ENCODE measurements at places on chromosomes 1 and 21.

GRCh38 chr1:14486401-14487201 lies 111.9 kb upstream of the KAZN start:
- no peak for DNase-seq

DNA sequence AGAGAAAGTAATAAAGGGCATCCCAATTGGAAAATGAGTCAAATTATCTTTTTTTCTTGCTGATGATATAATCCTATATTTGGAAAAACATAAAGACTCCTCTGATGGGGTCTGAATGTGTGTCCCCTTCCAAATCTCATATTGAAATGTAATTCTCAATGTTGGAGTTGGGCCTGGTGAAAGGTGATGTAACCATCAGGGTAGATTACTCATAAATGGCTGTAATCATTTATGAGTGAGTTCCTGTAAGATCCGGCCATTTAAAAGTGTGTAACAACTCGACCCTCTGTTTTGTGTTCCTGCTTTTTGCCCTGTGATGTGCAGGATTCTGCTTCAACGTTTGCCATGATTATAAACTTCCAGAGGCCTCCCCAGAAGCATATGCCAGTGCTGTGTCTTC lies 44.3 kb upstream of the MAP1LC3C start:
- DNase-seq = no peak

DNA sequence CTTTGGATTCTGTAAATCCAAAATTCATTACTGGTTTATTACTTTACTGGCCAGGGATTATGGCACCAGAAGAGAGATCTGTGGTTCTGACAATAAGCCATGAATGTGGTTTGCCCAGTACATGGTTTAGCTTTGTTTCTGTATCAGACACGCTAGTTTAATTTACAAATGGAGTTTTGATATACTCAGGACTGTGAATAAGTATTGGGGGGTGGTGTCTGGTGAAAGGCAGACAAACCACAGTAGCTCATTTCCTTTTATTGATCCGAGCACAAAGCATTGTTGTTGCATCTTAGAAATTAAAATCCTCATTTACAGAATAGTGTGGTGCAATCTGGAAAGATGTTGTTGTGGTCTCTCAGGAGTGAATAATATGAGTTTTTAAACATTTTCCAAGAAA lies 96.0 kb downstream of the ST6GALNAC3 start:
- no peak for DNase-seq

DNA sequence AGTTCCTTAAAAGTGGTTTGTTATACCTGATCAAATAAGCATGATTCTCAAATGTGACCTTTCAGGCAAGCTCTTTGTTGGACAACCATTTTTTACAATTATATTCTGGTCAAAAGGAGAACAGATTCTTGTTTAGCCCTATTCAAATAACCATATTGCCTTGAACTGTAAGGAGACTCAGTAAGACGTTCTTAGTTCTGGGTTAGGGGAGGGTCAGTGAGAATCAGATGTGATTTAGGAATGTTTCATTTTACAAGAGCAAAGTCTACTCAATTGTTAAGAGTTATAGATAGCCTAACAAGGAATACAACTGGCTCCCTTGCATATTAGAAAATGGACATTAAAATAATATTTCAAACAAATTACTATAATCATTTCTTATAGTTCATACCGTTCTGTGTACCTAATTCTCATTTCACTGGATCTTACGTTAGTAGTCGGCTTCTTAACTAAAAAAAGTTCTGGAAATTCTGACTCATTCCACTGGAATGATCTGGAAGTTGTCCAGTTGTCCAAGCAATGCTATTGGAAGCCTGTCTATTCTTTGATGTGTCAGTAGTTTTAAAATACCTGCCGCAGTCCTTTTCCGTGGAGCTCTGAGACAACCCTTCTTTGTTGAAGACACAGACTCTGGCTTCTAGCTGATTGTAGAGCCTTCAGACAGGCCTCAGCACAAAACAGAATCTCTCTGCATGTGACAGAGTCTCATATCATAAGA lies 88.8 kb downstream of the MAST2 start:
- DNase-seq = no peak

GRCh38 chr1:145886390-145886789 lies 724 bp upstream of the ANKRD35 start:
- no peak for DNase-seq
